CD4-positive, alpha-beta T cell treated with Interleukin-10 for 1 hour (primary cell): ENCODE measurements at places on chromosomes 3 and 15.

DNA sequence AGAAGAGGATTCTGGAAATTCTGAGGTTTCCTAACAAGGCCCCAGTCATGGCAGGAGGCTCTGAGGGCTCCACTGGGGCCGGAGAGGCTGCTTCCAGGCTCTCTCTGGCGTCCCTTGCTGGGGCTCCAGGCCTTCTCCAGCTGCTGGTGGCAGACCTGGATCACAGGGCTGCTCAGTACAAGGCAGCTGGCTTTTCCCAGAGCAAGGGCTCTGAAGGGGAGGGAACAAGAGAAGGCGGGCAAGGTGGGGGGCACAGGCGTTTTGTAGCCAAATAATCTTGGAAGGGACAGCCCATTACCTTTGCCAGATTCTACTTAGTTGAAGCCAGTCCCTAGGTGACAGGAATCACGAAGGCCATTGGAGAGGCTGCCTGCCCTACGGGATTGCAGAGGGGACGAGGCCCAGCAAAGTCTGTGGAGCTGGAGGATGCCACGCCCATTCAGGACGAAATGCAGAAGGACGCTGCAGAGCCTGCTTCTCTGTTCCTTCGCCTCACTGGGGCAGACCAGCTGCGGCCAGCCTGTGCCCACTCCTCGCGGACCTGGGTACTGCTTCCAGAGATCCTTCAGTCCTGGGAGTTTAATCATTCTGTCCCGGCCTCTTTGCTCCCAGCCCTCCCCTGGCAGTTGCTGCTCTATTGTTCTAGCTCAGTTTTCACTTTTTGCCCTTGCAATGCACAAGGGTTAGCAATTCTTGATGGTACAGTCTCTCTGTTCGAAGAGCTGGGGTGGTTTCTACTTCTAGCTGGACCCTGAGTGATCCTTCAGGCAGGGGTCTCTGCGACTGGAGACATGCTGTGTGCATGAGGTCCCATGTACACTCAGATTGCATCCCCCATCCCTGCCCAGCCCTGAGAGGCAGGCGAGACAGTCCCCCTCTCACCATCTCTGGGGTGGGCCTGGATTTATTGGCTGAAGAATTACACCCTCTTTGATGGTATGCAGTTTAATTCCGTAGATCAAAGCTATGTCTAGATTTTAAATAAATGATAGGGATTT, 149.3 kb upstream of the MEF2A start:
- no peak for DNase-seq

DNA sequence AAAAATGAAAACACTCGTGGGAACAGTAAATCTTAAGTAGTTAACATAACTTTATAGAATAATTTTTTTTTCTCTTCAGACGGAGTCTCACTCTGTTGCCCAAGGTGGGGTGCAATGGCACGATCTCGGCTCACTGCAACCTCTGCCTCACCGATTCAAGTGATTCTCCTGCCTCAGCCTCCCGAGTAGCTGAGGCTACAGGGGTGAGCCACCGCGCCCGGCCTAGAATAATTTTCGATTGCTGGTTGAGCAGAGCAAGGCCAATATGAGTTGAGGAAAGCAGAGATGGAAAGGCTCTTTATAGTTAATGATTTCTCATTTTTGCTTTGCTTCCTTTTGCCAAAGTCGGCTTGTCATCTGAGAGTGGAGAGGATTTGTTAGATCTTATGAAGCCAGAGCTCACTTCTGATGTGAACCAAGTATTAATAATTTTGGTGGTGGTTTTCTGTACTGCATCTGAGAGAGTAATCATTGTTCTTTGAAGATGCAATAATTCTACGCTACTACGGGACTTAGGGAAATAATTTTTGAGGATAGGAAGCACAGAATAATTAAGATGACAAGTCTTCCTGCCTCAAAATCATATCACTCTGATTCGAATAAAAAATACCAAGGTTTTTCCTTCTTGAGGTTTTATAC, 1.6 kb upstream of the GOLM2 start:
- DNase-seq: peak; percentile 21

- no peak for DNase-seq
Measured at GRCh38 chr15:42156243-42156922, at the start of gene PLA2G4F. PLA2G4F (minus strand) TSS chr15:42156636; CDS start chr15:42156549, 87 bp downstream.

DNA sequence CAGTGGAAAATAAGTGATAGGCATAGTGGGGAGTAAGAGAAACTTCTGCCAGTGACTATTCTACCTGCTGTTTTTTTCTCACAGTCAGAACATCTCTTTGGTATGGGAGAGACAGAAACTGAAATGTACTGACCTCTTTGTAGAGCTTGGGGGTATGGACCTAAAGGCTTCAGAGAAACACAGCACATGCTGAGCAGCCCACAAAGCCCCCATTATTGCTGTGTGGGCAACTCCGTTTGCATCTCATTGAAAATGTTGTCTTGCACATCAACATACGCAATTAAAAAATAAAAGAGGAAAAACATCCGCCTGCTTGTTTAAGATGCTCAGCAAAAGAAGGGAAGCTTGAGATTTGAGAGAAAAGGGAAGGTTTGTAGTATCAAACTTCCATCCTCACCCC, 443.4 kb upstream of the SEMA6D start:
- no peak for DNase-seq

DNA sequence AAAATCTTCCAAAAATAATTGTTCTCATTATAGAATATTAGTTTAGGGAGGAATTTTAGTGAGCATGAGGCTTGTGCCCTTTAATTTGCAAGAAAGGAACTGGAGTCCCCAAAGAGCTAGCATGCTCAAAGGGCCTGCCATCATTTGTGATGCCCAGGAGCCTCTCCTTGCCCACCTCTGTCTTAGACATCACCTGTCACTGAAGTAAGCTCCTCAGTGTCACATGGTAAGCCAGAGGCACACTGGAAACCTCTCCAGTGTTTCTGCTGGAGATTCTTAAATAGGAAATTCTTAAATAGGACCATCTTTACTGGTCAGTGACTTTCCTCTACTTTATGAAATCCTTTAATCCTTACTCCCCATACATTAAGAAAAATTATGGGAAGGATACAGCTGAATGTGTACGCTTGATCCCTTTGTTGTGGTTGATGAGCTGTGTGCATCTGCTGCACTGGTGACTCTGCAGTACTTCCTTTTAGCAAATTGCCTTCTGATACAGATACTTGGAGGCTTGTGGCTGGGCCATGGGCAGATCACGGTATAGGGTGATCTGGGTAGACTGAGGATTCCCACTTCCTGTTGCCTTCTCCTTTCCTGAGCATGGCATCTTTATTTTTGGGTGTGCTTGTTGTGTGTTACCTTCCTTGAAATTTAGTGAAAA, 197.4 kb downstream of the KLHL25 start:
- peak; percentile 50 for DNase-seq

- no peak for DNase-seq
Measured at GRCh38 chr3:191460360-191460759, 603 bp upstream of the PYDC2 start.

DNA sequence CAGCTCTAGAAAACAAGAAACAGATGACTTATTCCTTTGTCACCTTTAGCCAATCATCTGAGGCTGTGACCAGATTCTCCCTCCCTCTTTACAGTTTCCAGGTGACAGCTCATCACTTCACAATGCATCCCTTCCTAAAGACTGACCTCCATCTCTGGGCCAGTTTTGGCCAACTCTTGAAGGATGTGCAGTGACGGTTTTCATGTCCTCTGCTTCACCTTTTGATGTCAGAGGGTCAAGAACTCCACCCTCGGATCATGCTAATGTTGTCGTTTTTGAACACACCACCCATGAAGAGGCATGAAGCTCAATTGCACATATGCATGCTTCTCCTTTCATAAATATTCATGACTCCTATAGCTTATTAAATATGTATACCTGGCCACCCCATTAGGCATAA, 161.2 kb upstream of the SYNPR start:
- DNase-seq: no peak

DNA sequence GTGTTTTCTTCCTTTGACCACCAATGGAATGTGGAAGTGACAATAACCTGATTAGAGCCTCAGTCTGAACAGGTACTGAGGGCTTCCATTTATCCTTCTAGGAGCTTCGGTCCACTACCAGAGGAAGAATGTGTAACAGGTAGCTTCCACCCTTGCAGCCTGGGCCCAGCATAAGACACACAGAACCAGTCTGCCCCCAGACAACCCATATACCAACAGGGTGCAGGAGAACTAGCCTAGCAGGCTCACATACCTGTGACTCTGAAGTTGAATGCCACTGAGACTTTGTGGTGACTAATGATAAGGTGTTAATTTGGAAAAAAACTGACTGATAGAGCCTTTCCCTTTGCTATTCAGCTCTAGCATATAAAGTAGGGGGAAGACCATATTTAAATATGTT, 166.2 kb downstream of the NEK10 start:
- no peak for DNase-seq

- no peak for DNase-seq
Measured at GRCh38 chr3:32009101-32009500, 27.6 kb downstream of the ZNF860 start.

- no peak for DNase-seq
Measured at GRCh38 chr15:60773901-60774300, 295.0 kb upstream of the ICE2 start.

DNA sequence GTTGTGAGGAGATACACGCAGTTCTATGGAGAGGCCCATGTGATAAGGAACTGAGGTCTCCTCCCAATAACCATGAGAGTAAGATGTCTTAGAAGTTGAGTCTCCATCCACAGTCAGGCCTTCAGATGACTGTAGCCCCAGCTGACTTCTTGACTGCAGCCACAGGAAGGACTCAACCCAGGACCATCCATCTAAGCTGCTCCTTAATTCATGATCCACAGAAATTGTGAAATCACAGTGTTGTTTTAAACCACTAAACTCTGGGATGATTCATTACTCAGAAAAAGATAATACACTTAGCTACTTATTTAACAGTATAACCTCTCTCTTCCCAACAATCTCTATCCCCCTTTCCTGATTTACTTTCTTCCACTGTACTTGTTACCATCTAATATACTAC, 173.3 kb downstream of the ALDH1A2 start:
- no peak for DNase-seq

GRCh38 chr3:171876680-171877147, 33.6 kb downstream of the TMEM212 start:
- DNase-seq: no peak

DNA sequence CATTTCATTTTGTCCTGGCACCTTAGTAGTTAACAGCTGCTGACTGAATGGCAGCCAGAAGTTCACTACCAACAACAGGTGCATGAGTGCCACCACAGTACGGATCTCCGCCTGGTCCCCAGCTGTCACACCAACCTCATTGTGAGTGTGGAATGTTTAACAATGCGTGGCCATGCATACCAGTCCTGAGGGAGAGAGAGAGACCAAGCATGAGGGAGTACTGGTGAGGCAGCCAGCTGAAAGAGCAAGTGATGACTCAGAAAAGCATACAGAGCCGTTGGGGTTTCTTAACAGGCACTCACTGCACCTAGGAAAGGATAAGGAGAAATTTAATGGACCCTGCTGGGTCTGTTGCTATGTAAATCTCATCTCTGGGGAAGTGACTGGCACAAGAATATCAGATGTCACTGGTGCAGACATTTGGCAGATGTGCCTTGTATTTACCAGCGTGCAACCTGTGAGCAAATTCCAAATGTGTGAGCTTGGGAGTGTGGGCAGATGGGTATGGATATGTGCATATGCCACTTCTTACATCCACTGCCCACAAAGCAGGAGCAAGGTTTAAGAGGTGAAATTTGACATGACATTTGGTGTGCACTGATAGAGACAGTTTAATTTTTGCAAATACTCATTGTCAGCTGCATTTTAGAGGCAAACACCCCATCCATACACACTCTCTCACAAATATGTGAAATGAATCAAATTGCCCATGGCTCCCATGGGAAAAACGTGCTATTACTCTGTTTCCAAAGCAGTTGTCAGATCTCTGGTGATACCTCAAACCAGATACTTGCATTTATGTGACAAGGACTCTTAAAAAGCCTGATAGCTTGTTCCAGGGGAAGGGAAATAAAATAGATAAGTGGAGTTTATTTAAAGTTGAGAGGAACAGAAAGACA, 245.2 kb upstream of the ARPP21 start:
- no peak for DNase-seq

- no peak for DNase-seq
Measured at GRCh38 chr15:59701880-59702279, 12.8 kb upstream of the BNIP2 start.

DNA sequence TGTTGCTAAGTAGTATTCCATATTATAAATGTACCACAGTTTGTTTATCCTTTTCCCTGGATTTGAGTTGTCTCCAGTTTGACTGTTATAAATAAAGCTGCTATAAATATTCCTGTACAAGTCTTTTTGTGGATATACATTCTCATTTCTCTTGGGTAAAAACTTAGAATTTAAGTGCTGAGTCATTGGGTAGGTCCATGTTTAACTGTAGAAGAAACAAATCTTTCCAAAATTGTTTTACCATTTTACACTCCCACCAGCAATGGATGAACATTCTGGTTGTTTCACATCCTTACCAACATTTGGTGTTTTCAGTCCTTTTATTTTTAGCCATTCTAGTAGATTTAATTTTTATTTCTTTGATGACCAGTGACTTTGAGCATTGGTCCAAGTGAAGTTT, 74.0 kb upstream of the TNFAIP8L3 start:
- DNase-seq: no peak

- no peak for DNase-seq
Measured at GRCh38 chr3:134333522-134334181, 40.6 kb downstream of the AMOTL2 start.

DNA sequence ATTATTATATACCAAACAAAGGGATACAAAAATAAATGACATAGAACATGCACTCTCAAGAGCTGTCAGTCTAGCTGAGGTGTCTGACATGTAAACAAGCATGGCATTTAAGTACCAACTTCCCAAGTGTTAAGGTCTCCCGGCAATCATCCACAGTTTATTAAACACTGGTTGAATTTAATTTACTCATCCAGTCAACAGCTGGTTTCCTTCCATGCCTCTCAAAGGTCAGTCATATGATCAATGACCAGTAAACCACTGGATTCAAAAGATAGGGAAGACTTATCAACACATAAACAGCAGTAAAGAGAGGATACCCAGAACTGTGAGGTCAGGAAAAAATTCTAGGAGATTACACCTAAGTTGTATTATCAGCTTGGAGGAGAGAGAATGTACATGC, 80.4 kb downstream of the ADAM10 start:
- DNase-seq: no peak

DNA sequence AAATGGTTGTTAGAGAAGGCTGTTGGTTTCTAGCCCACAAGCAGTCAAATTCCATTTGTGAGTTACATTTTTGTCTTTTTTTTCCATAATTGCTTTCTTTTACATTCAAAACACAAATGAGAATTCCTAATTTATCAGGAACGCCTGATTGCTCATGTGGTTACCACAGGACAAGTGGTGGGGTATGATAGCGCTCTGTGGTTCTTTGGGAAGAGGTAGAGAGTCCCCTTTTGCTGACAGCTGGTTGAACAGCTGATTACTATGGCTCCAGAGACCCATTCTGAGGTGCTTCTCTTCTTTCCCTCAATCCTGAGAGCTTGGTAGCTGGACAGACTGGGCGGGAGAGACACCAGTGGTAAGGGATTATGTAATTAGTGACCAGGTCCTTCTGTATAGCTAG, 24.4 kb downstream of the CNOT10 start:
- no peak for DNase-seq

GRCh38 chr15:49135911-49136310, 19.5 kb downstream of the COPS2 start:
- DNase-seq: no peak

GRCh38 chr15:78107471-78107870, 15.1 kb downstream of the SH2D7 start:
- DNase-seq: no peak

GRCh38 chr3:72361990-72362389, 486.3 kb downstream of the SHQ1 start:
- DNase-seq: no peak
